ENCODE measurements at places on chromosomes 2 and 18.
A peak's percentile ranks its signal among the peaks of the same experiment; 100 is the strongest.

GRCh38 chr2:70850925-70851324 lies 15.3 kb upstream of the CD207 start:
- no peak for DNase-seq

DNA sequence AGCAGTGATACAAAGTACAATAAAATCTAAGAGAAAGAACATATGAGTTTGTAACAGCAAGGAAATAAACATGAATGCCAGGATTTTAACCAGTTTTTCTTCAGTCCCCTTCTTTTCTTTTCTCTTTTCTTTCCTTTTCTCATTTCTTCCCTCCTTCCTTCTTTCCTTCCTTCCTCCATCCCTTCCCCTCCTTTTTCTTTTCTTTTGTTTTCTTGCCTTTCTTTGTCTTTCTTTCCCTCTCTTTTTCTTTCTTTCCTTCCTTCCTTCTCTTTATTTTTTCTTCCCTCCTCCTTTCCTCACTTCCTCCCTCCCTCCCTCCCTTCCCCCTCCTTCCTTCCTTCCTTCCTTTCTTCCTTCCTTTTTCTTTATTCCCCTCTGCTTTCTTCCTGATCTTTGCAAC lies 142.8 kb upstream of the SYT4 start:
- DNase-seq, result no peak

GRCh38 chr2:63192169-63192888 lies 141.7 kb downstream of the OTX1 start:
- DNase-seq, result no peak

- DNase-seq, result no peak
These were observed 233.7 kb upstream of the EPC2 start for GRCh38 chr2:148410899-148411298.

DNA sequence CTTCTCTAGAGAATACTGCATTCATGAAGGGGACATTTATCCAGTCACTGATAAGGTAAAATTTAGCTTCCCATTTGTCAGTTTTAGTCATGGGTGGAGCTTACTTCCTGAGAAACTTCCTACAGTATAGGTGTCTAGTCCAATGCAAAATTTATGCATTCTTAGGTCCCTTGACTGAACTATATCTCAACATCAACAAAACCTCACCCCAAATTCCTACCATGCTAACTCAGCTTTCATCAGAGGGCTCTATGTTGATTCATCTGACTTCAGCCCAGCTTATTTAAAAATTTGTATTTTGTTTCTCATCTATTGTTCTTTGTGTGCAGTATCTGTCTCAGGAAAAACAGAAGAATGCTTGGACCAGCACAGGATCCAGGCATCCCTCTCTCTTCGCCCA lies 296.4 kb upstream of the ACVR2A start:
- no peak for DNase-seq

GRCh38 chr2:202774104-202774503 lies 97.5 kb downstream of the ICA1L start:
- DNase-seq, result no peak

DNA sequence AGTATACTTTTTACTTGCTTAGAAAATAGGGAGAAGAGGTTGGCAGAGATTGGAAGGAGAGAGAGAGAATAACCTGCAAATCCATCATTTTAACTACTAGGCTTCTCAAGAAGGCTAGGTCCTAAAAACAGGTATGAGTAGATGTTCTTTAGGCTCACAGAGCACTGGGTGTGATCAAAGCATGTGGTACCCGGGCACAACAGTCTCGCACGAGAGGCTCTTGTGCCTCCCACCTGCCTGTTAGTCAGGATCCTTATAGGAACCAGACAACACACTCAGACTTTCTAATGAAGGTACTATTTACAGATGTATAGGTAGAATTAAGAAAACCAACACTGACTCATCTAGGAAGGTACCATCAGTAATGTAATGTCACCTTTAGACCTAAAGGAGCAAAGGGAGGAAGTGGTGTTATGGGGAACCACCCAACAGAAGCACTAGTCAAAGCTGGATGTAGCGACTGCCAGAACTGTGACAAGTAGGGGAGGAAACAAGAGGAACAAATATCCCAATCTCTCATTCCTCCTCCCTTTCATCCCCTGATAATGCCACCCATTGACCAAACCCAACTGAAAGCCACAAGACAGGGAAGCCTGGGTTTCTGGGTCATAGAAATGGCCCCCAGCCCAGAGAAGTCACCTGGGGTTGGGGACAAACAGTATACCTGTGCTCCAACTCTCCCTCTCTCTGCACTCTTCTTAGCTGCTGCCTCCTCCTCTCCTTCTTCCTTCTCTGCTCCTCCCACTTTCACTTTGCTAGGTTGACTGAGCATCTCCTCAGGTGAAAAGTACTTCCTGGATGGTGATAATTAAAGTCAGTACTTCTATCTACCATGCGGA lies 16.0 kb upstream of the MARCHF4 start:
- DNase-seq, result no peak

GRCh38 chr2:82412021-82412420 lies 2047.1 kb downstream of the SUCLG1 start:
- DNase-seq, result no peak

DNA sequence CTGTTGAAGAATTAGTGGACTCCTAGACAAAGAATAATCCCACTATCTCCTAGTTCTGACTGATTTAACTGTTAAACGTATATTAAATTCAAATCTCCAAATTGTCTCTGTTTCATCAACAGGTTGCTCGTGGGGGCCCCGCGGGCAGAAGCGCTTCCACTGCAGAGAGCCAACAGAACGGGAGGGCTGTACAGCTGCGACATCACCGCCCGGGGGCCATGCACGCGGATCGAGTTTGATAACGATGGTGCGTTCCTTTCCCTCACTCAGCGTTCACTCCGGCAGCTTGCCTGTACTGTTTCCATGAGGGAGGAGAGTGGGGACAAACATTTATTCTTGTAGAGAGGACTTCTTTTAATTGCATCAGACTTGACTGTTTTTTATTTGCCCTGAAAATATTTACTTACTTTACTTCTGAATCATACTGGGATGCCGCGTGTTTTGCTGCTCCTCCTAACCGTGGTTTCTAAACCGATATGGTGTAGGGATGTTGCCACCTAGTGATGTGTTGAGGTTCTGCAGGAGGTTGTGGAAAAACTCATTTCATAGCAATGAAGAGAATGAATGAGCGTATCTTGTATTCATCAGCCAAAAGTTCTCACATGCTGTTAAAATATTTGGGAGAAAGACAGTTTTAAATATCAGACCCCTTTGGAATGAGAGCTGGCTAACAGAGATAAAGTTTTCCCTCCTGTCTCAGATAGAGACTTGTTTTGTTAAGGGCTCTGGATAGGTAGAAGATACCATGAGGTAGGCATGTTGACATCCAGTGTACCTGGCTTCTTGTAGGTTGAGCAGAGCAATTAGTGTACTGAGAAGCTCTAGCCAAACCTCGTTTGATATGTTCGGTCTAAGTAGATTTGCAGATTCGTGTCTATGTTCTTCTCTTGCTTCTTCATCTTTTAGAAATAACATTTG lies 38.3 kb downstream of the ITGA6 start:
- peak; percentile 66 for DNase-seq

- no peak for DNase-seq
These were observed 9.5 kb downstream of the CERS6 start for GRCh38 chr2:168465594-168465993.

- DNase-seq, result no peak
These were observed 13.2 kb downstream of the SLC9A2 start for GRCh38 chr2:102632380-102633175.

GRCh38 chr2:147577998-147578380 lies 266.8 kb upstream of the ACVR2A start:
- no peak for DNase-seq

- peak; percentile 41 for DNase-seq
These were observed 38.0 kb upstream of the ERMN start for GRCh38 chr2:157363612-157364101.

- peak; percentile 66 for DNase-seq
These were observed 9.0 kb upstream of the DSEL start for GRCh38 chr18:67525328-67526099.

DNA sequence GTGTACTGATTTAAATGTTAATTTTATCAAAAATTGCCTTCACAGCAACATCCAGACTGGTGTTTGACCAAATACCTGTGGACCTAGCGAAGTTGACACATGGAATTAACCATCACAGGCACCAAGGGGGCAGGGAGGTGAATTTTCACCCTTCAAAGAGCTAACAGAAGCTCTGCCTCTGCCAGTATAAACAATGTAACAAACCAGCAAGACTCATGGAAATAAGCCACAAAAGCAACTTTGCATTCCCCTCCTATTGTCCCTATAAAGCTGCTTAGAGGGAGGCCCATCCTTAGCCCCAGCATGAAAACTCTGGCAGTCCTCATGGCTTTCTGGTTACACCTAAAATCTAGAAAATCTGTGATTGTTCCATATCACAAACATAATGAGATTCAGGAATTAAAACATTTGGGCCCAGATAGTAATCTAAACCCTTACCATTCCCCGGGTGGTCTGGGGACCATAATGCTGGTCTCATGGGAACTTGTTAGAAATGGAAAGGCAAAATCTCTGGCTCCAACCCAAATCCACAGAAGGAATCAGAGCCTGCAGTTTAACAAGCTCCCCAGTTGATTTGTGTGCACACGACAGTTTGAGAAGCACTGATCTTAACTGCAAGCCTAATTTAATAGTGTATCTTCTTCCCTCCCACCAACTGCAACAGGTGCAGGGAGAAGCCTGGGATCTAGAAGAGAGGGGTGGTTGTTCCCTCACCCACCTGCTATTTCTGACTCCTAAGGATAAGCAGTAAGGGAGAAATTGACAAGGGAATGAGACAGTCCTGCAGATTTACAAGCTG lies 23.1 kb downstream of the SERPINB11 start:
- DNase-seq, result no peak

GRCh38 chr2:181177376-181177775 lies 197.0 kb downstream of the UBE2E3 start:
- no peak for DNase-seq

DNA sequence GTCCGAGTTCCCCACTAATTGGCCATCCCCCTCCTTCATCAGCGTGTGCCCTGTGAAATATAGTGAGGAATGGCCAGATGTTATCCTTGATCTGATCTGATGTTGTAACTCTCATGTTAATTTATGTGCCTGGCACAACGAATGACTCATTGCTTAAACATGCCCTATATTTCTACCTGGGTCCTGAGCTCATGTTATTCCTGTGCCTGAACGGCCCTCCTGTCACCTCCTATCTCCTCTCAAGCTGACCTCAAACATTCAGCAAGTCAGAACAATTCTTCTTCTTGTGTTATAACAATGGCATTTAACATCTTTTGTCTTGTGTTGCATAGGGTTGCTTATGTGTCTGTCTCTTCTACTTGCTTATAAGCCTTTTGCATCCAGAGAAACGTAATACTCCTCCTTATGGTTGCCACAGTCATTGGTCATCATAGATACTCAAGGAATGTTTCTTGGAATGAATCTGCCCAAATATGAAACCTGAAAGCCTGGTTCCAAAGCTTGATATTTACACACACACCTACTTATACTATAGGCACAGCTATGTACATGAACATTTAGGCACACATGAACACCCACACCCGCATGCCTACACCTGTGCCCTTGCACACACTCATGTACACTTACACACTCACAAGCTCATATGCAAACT lies 80.2 kb upstream of the PHLPP1 start:
- DNase-seq, result peak; percentile 35

DNA sequence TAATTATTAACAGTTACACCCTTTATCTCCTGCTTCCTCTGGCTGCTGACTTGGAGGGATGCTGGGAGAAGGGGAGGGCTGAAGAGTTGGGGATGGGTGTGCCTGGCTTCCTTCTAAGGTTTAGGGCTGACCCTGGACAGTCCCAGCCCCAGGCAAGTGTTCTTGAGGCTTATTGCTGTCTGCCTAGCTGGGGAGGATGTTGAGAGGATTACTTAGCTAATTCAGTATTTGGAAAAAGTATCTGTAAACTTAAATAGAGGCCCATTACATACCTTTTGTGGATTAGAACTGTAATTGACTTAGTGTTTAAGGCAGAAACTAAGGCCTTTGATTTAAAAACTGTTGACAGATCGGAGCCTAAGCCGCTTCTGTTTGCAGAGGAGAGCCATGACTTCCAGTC lies 67.6 kb downstream of the AGAP1 start:
- DNase-seq, result no peak

DNA sequence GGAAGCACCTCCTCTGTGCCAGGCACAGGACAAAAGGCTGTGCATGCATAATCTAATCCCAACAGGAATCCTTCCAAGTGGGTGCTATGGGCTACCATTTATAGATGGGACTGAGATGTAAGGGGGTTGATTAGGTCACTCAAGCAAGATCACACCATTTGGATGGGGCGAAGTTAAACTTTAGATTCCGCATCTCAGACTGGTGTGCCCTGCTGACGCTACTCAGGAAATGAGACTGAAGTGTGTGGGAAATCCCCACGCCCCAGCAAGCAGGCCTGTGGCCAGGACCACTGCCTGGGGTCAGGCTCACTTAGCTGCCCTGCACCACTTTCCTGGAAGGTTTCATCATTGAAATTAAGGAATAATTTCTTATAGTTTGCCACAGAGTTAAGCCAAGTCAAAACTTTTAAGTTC lies 70.5 kb upstream of the PPP1CB start:
- DNase-seq, result peak; percentile 45

GRCh38 chr2:74499940-74500577 lies 656 bp upstream of the LBX2 start:
- DNase-seq, result no peak

DNA sequence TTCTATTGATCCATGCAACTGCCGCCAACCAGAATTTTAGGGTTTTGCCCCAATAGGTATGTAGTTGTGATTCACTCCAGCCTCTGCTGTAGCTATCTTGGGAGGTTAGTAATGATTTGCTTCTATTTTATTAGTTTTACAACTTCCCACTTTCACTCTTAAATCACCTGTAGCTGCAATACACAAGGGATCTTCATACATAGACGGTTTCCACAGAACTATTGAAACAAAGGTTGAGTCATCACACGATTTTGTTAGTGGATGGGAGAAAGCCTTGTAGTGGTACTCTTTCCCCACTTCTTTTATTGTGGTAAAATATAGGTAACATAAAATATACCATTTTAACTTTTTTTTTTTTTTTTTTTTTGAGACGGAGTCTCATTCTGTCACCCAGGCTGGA lies 104.2 kb upstream of the SPRED2 start:
- DNase-seq, result no peak

GRCh38 chr2:118292991-118293390 lies 204.7 kb downstream of the INSIG2 start:
- no peak for DNase-seq

DNA sequence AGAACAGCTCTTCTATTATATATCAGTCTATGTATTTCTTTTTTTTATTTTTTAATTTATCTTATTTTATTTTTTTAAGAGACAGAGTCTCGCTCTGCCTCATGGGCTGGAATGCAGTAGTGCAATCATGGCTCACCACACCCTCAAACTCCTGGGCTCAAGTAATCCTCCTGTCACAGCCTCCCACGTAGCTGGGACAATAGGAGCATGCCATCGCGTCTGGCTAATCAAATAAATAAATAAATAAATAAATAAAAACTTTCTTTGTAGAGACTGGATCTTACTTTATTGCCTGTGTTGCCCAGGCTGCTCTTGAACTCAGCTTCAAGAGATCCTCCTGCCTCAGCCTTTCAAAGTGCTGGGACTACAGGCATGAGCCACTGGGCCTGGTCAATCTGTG lies 117.0 kb downstream of the RBMS1 start:
- no peak for DNase-seq
